DMS79 treated with DMSO at 0.1 percent for 48 hours (cell line): ENCODE measurements at places on chromosomes 7 and 10.
A peak's percentile ranks its signal among the peaks of the same experiment; 100 is the strongest.

DNA sequence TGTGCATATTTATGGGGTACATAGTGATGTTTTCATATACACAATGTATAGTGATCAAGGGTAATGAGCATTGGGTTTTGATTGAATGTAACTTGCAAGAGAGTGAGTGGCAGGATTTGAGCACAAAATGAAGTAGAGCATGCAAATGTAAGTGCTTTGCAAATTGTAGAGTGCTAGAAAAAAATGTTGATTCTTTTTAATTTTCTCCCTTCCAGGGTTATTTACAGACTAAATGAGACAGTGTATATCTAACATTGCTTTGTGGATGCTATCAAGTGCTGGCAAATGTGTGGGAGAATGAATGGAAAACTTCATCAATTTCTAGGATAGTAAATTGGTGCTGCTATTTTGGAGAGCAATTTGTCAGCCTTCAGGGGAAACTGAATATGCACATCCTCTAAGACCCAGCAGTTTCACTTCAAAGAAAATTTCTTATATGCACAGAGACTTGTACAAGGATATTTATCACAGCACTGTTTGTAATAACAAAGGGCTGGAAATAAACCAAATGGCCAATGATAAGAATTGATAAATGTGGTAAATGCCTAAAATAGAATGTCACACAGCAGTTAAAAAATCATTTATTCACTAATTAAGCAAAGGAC is 120.6 kb upstream of the PLPP4 start:
- no peak for DNase-seq

GRCh38 chr7:148535217-148535616 is 55.3 kb upstream of the C7orf33 start:
- DNase-seq, result no peak

GRCh38 chr7:158112571-158113320 is 474.9 kb downstream of the PTPRN2 start:
- DNase-seq, result no peak

DNA sequence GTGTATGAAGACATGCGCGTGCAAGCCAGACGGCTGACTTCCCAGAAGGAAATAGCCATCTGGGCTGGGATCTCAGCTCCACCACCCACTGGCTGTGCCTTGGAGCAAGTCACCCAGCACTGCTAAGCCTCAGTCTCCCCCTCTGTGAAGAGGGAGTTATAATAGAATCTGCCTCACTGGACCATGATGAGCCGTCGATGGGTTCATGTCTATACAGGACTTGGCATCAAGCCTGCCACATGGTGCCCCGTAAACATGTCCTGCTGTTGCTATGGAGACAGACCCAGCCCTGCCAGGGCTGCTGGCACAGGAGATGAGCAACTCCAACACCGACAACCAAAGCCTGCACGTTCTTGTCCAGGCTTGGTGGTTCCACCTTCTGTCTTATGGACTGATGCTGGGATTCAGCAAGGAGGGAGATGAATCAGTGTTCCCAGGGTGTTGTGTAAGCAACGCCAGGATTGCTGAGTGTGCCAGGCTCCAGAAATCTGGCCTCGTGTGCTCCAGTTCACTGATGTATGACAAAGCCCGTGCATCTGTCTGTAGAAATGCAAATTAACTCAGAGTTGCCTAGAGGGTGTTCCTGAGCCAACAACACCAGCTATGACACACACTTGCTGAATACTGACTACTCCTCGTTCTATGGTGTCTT is 5.6 kb downstream of the GPR15LG start:
- DNase-seq, result peak; percentile 71

- DNase-seq, result no peak
Observed at GRCh38 chr7:26497801-26498596, 206.3 kb downstream of the SNX10 start.

- DNase-seq, result peak; percentile 99
Observed at GRCh38 chr7:26440233-26441001, 148.8 kb downstream of the SNX10 start.

GRCh38 chr7:130987092-130987491 is 253.1 kb upstream of the KLF14 start:
- no peak for DNase-seq

DNA sequence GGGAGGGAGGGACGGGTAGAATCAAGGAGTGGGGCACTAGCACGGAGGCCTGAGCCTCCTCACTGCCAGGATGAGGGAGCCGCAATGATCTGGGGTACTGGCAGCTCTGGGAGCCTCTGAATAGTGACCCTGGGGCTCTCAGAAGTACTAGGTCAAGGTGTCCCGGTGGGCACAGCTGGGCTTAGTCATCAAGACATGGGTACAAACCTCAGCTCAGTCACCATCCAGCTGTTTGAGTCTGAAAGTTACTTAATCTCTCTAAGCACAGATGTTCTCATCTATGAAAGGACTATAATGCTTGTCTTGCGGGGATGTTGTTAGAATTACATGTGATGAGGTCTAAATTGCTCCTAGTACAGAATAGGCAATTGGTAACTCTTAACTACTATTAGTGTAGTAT is 276.8 kb downstream of the KCNMA1 start:
- no peak for DNase-seq

GRCh38 chr10:108544500-108545120 is 1378.7 kb downstream of the XPNPEP1 start:
- DNase-seq, result no peak

DNA sequence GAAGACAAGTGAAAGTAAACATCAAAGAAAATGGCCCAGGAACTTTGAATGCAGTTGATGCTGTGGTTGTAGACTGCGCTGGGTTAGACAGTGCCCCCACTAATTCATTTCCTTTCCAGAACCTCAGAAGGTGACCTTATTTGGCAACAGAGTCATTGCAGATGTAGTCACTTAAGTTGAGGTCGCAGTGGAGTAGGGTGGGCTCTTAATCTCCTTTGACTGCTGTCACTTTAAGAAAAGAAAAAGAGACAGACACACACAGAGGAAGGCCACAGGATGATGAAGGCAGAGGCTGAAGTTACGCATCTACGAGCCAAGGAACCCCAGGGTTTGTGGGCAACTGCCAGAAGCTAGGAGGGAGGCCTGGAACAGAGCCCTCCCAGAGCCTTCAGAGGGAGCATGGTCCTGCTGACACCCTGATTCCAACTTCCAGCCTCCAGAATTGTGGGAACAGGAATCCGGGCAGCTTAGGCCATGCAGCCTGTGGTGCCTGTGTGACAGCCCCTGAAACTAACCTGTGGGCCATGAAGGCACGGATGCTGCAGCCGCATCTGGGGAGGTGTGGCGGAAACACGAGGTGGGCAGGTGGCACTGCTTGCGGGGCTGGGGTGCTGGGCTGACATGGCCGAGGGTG is 107.6 kb downstream of the PRKAG2 start:
- DNase-seq, result no peak

GRCh38 chr10:79459243-79459642 is 13.8 kb upstream of the ZCCHC24 start:
- no peak for DNase-seq

DNA sequence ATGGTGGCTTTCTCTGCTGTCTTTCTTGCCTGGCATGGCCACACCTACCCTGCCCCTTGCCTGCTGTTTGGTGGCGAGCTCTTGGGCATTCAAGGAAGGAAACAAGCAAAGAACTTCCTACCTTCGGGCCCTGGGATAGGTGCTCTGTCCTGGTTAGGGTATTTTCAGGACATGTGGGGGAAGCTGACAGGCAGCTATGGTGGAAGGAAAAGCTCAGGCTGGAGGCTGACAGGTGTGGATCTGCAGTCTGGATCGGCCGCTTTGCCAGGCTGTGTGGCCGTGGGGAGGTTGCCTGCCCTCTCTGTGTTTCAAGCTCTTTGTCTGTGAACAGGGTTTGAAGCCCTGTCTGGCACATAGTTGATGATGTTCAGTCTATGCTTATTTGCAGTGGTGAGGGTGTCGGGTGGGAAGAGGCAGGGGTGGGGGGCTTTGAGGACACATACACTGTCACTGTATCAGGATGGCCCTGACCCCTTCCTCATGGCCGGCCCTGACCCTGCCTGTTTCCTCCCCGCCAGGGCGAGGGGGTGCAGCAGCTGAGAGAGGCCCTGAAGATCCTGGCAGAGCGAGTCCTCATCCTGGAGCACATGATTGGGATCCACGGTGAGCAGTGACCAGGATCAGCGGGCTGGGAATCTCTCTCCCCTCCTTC is 73.7 kb downstream of the MYL10 start:
- no peak for DNase-seq

DNA sequence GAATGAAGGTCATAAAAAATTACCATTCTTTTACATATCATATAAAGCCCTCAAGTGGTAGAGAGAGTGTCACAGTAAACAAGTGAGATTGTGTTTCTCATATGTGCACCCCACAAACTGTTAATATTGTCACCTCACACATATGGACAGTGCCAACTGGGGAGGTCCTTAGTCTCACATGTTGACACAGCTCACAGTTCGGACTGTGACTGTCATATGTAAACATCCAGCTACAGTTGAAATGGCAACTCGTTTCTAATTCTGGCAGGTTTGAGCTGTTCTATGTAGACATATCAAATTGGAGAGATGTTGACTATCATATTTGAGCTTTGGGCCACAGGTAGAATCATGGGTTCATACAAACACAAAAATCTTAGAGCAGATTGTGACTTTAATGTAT is 39.4 kb upstream of the ZNF107 start:
- DNase-seq, result no peak

- DNase-seq, result no peak
Observed at GRCh38 chr7:108419961-108420908, 36.0 kb downstream of the NRCAM start.

DNA sequence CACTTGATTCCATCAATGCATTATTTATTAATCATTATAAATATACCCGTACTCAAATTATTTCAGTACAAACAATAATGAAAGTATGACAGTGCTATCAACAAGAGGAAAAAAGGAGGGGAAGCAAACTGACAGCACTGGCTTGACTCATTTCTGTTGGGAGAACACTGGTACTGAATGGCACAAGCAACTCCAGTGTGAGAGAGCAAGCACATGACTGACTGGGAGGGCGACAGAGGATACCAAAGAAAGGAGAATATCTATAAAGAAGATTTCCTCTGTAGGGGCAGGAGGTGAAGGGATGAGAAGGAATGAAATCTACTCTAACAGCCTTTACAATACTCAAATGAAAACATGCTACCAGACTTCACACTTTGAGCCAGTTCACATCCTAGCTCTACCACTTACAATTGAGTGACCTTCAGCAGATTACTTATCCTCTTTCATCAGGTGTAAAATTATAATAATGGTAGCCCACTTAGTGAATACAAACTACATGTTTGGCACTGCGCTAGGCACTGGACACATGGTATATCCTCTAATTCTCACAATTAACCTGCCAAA is 1.5 kb downstream of the USP54 start:
- no peak for DNase-seq

- DNase-seq, result no peak
Observed at GRCh38 chr7:107999779-108000560, 3.0 kb downstream of the LAMB1 start.

DNA sequence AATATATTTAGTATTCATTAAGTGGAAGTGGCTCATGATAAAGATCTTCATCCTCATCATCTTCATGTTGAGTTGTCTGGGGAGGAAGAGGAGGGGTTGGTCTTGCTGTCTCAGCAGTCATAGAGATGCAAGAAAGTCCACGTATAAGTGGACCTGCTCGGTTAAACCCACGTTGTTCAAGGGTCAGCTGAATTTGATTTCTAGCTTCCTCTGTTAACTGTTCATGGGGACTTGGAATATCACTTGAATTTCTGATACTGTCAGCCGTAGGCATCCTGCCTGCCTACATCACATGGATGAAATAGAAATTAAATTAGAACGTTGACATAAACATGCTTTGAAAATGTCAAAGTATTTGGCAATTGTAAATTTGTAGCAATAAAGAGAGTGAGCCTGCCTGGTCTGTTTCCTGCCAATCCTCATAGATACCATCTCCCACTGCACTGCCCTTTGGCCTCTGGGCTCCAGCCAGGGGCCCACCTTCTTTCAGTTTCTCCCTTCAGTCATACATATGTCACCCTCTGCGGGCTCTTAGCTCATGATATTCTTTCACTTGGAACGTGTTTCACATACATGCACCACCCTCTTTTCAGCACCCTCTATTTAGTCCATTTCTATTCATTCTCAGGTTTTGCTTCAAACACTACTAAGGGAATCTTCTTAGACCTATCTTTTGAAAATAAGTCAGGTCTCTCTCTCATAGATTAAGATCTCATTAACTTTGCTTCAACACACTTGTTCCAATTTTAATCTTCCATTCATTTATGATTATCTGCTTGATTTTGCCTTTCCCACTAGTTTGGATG is 376.3 kb downstream of the IPMK start:
- DNase-seq, result no peak

DNA sequence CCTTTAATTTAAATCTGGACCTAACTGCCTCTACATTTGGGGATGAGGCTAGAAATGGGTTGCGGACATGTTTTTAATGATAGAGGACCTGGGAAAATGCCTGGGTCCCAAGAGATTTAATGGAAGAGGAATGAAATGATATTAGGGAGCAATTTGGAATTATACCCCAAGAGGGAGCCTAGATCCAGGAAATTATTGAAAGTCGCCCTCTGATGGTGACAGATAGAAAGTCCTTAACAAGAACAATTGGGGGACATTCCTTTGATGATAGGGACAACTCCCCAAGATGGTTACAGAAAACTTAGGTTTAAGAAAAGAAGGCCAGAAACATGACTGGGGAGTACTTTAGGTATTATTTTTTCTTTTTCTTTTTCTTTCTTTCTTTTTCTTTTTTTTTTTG is 9.5 kb upstream of the TSGA13 start:
- no peak for DNase-seq

GRCh38 chr10:133242611-133243356 is 5.1 kb downstream of the VENTX start:
- no peak for DNase-seq

DNA sequence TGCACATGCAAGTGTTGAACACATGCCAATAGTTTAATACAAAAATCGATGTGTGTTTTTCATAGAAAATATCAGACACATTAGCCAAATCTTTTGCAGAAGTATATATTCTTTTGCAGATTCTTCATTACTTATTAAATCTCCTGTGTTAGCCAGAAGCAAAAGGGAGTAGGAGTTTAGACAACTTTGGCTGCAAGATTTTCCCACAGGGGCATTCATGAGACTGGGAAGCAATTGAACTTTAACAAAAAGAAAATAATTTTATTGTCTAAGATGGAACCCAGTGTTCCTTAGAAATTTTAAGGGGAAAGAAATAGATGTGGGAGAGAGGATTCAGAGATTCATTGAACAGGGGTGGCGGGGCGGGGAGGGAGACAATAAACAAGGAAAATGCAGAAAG is 1336.0 kb downstream of the GATA3 start:
- DNase-seq, result no peak

DNA sequence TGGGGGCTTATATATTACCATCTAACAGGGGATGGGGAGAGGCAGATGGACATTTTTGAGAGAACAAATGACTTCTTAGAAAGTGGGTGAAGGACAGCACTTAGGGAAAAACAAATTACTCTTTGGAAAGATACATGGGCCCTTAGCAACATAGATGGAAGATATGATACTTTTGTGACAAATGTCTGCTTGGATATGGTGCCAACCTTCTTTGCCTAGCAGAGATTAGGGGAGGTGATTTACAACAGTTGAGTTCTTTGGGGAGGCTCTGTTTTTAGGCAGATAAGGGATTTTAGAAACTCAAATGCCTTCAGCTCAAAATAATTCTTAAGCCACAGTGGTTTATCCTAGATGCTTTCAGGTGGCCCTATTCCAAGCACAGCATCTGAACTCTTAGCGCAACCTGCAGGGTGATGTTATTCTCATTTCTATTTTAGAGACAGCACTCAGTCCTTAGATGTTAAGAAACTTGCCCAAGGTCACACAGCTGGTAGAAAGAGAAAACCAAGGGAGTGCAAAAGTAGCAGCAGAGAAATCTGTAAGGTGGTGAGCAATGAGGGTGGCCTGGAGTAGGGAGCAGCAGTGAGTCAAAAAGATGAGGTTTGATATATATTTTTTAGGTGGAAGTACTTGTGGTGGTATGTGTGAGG is 75.1 kb upstream of the KMT2E start:
- no peak for DNase-seq
